GM10248 (cell line): ENCODE measurements at places on chromosomes 5 and 9.

- no peak for DNase-seq
These were observed 5.4 kb upstream of the HMHB1 start for GRCh38 chr5:143806579-143806978.

GRCh38 chr9:112086627-112087026, 88.5 kb downstream of the SUSD1 start:
- DNase-seq = no peak

DNA sequence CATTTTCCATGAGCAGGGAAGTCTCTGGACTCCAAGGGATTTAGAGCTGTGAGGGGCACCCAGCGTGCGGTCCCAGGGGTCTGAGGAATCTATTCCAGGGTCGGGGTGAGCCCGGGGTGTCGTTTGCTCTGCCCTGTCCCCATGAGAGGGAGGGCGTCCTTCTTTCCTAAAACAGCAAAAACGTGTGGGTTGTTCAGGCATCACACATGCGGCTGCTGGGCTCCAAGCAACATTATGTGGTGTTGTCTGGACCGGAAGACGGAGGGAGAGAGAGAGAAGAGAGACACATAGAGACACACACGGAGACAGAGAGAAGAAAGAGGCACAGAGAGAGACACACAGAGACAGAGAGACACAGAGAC, 42.7 kb upstream of the COL5A1 start:
- no peak for DNase-seq

DNA sequence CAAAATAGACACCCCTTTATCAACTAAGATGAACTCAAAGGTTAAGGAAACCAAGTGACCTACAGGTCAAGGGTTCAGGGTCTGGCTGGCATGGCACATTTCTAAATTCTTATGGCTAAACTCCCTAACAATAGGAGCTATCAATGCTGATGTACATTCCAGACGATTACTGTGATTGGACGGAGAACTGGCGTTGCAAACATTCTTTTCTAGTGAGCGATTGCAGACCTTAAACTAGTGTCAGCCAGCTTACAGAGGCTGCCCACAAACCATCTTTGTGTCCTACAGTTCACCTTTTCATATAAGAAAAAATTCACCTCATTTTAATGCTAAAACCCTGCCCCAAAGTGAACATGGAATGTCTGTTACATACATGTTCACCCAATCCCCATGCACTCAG, 382.9 kb downstream of the MAT2B start:
- no peak for DNase-seq

DNA sequence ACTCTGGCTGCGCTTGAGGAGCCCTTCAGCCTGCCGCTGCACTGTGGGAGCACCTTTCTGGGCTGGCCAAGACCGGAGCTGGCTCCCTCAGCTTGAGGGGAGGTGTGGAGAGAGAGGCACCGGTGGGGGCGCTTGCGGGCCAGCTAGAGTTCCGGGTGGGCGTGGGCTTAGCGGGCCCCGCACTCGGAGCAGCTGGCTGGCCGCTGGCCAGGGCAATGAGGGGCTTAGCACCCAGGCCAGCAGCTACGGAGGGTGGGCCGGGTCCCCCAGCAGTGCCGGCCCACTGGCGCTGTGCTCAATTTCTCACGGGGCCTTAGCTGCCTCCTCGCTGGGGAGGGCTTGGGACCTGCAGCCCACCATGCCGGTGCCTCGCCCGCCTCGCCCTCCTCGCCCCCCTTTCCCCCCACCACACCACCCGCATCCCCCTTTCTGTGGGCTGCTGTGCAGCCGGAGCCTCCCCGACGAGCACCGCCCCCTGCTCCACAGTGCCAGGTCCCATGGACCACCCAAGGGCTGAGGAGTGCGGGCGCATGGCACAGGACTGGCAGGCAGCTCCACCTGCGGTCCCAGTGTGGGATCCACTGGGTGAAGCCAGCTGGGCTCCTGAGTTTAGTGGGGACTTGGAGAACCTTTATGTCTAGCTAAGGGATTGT, 954.5 kb downstream of the DTWD2 start:
- no peak for DNase-seq

GRCh38 chr9:106503759-106504158, 359.2 kb upstream of the ZNF462 start:
- DNase-seq = no peak

- DNase-seq = no peak
These were observed 49.4 kb downstream of the SLIT3 start for GRCh38 chr5:169251333-169252084.

- DNase-seq = no peak
These were observed 31.0 kb downstream of the TNFAIP8 start for GRCh38 chr5:119386596-119387344.

DNA sequence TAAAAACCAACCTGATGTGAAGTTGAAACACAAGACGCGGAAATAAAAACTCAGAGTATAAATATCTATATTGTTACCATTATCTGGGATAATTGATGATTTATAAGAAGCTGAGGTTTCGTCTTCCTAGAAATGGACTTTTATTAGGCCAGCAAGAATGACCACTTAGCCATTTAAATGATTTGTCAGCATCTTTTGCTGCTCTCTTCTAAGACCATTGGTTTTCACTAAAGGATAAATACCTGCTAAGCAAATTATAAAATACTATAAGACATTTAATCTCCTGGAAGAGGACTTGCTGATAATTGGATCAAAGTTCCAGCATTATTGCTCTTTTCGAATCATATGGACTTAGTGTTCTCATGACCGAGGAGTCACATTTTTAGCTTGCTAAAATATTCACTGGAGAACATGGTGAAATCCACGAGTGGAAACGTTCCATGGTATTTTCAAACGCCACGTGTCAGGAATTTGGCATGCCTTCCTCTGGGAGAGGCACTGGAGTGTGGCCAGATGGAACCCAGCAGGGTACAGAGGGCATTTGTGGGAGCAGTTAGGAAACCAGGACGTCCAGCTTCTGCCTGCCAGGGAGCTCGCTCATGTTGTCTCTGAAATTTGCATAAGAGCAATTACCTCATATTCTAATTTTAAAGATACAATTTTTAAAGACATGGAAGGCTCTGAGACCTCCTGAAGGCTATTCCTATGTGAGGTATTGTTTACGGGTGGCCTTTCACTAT, 43.1 kb downstream of the TNFAIP8 start:
- no peak for DNase-seq

DNA sequence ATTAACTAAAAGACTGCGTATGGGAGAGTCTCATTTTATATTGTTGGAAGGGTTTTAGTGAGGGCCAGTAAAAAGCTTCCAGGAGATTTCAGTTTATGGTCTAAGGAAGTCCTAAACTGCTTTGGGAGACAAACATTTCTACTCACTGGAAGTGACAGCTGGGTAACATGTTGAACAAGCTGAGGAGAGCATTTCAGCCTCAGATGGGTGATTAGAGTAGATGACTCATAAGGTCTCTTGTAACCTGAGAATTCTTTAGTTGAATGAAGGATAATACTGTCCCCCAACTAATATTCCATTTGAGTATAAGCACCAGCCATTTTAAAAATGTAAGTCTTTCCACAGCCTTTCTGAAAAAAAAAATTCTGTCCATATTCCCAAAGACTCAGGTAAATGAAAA, 218.0 kb upstream of the C9orf72 start:
- DNase-seq = no peak

- no peak for DNase-seq
These were observed 315.4 kb downstream of the CDK5RAP2 start for GRCh38 chr9:120264528-120264927.

- no peak for DNase-seq
These were observed 30.1 kb downstream of the NDUFS6 start for GRCh38 chr5:1831257-1831656.

DNA sequence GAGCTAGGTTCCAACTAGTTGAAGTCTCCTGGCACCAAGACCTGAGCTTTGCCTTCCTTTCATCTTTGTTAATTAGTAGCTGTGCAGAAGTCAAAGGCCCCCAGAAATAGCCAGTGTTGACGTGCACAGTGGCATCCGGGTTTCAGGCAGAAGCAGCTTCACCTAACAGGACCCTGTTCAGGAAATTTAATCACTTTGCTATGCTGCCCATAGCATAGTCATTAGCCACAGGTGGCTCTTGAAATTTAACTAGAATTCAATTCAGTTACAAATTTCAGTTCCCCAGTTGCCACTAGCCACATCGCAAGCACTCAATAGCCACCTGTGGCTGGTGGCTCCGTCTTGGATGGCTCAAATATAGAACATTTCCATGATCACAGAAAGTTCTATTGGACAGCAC, 179.1 kb downstream of the GOLPH3 start:
- peak; percentile 31 for DNase-seq

DNA sequence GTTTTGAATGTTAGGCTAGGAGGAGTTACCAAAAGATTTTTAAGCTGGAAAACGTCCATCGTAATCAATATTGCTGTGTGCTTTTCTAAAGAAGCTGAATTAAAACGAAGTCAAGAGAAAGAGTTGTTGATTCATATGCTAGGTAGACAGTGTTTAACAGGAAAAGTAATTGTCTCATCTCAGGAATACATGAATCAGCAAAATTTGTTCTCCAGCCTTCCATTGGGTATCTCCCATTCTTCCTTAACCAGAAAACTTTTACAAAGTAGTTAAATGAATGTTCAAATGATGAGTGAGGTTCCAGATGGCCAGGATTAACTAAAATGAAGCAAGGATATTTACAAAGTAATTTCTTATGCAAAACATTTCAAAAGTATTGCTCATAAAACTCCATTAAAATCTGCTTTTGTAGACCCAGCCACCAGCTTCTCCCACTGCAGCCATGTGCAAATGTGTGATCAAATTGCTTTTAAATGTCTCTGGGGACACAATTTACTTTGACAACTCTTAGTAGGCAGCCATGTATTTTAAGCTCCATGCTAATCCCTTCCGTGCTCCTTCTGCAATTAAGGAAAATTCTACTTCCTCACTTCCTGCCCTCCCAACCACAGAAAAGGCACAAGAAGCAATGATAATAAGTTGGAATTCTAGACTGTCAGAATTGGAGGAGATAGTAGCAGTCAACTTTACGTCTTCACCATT, 121.2 kb downstream of the HTR4 start:
- no peak for DNase-seq

- no peak for DNase-seq
These were observed 92.1 kb downstream of the ZCCHC7 start for GRCh38 chr9:37212435-37212834.

- no peak for DNase-seq
These were observed 13.4 kb upstream of the ZDHHC21 start for GRCh38 chr9:14706530-14707140.

DNA sequence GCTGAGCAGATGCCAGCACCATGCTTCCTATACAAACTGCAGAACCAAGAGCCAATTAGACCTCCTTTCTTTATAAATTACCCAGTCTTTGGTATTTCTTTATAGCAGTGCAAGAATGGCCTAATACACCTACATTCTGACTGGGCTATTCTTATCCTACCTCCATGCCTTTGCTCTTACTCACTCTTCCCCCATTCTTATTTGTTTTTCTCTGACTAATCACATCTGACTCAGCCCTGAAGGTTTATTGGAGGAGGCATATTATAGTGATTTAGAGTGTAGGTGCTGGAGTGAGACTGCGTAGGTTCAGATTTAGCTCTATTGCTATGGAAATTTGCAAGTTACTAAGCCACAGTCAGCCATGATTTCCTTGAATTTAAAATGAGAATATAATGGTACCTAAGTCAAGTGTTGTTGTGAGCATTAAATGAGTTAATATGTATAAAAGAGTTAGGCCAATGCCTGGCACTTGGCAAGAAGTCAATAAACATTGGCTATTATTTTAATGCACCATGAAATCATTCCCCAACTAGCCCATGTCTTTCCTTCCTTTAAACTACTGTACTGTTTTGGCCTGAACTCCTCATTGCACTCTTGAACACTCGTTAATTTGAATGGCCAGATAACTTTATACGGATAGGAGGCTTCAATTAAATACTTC, 531.2 kb upstream of the ZNF608 start:
- no peak for DNase-seq

- no peak for DNase-seq
These were observed 37.1 kb downstream of the CPLANE1 start for GRCh38 chr5:37212096-37212495.

DNA sequence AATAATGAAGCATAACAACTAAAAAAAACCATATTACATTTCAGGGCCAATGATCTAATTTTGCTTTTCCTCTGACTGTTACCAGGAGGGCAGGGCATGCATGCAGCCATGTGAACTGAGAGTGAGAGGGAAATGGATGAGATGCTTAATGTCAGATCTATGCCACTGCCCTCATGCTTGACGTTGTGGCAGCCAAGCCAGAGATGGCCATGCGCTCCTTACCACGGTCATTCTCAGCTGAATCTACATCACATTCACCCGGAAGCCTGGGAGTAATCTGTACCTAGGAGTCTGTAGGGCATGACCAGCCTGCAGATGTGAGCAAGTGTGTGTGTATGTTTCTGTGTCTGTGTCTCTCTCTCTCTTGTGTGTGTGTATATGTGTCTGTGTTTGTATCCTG, 183.7 kb downstream of the KDM4C start:
- DNase-seq = no peak

- DNase-seq = no peak
These were observed 106.5 kb downstream of the ANKRD55 start for GRCh38 chr5:56126487-56127179.

DNA sequence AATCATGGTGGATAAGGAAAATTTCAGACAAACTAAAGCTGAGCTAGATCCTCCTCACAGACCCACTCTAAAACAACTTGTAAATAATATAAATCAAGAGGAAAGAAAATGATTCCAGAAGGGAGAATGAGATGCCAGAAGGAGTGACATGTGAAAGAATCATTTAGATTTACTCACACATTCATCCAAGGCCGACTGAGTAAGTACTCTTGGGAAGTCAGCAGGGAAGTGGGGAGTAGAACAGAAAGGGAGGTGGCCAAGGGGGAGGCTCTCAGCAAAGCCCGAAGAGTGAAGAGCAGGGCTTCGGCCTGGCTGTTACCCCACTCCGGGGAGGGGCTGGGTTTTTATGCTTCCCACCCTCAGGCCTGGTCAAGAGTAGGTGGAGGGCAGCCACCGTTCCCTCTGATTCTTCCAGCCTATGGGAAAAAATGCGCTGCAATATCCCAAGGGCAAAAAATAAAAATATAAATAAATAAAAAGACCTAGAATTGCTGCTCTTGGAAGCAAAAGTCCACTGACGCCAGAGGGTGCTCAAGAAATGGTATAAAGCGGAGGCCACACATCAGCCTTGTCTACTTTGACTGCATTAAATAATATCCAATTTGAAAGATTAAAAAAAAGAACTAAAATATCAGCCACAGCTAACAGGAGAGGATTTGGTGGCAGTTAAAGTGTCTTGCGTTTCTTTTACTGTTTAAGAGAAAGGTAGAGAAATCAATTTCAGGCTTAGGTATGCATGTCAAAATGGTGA, 110.2 kb upstream of the COL5A1 start:
- DNase-seq = no peak

- no peak for DNase-seq
These were observed 41.7 kb upstream of the LRRC19 start for GRCh38 chr9:27047136-27047535.

- DNase-seq = no peak
These were observed 272.8 kb downstream of the TAF11L14 start for GRCh38 chr5:17907094-17907493.

- peak; percentile 22 for DNase-seq
These were observed 98.4 kb downstream of the SCAMP1 start for GRCh38 chr5:78458843-78459242.

DNA sequence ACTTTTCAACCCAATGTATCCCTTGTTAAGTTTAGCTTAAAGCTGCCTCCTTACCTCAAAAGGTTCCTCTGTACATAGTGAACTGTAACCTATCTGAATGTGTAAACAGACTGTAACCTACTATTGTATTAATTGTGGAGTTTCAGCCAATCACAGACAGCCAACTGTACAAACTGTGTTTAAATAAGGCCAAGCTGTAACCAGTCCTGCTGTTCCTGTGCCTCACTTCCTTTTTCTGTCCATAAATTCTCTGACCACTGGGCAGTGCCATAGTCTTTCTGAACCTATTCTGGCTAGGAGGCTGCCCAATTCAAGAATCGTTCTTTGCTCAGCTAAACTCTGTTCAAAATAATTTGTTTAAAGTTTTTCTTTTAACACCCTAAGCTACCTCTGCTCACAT, 74.7 kb upstream of the DAPK1 start:
- no peak for DNase-seq
